Right kidney (tissue), 9 donors: ENCODE measurements at places on chromosomes 5 and 9.

- DNase-seq = no peak
These were observed 52.3 kb downstream of the PRKACG start for GRCh38 chr9:68961587-68961986.

GRCh38 chr9:87557996-87558395 is 60.3 kb downstream of the DAPK1 start:
- no peak for DNase-seq

DNA sequence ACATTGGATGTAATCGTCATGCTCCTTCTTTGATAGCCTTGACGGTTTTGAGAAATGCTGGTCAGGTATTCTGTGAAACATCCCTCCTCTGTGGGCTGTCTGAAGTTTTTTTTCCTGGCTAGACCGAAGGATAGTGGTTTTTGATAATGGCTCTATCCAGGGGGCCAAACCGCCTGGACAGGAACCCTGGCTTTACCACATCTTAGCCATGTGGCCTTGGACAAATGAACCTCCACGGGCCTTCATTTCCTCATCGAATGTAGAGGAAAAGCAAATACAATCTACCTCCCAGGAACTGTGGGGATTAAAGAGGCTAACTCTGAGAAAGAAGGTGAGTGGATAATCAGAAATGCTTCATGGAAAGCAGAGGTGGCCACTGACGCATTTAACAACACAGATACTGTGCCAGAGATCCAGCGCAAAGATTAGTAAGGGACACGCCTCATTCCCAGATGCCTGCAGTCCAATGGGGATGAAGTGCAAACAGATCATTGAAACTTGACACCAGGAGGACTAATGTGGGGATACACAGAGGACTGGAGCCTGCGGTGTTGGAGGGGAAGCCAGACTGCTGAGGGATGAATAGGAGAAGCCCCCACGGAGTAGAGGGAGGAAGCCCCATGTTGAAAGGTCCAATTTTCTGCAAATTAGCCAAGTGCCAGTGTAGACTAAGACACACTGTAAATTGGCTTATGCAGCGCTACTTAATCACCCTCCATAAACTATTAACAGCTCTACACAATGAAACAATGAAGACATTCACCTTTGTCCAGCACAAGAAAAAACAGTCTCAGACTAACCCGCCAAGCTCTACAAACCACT is 41.6 kb downstream of the MYO10 start:
- DNase-seq = peak; percentile 46

DNA sequence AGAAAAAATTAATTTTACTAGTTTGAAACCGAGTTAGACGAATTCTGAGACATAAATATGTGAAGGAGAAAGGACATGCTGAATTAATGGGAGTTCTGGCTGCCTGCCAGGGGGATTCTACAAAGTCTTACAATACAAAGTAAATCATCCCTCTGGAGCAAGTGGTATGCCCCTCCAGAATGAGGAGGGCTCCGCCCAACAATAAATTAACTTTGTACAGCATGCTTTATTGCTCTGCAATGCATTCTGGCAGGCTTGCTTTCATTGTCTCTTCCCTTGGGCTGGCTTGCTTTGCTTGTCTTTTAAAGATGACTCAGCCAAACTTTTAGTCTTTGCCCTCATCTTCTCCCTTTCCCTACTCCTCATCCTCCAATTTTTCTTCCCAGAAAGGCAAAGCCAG is 11.7 kb upstream of the PCDHB1 start:
- no peak for DNase-seq

DNA sequence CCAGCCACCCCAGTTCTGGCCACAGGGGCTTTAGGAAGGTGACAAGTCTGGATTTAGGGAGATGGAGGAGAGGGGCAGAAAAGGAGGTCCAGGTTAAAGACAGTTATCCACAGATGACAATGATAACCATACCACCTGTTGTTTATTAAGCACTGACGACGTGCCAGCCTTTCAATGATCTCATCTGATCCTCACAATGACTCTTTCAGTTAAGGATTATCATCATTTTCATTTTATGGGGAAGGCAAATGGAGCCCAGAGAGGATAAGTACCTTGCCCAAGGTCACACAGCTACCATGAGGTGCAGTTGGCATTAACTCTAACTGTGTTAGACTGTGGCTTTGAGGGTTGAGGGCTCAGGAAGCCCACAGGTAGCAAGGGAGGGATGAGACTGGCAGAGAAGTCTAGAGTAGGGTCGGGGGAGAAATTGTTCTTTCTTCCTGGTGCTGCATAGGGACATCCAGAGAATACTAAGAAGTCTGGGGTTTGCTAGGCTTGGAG is 21.5 kb upstream of the JADE2 start:
- no peak for DNase-seq

DNA sequence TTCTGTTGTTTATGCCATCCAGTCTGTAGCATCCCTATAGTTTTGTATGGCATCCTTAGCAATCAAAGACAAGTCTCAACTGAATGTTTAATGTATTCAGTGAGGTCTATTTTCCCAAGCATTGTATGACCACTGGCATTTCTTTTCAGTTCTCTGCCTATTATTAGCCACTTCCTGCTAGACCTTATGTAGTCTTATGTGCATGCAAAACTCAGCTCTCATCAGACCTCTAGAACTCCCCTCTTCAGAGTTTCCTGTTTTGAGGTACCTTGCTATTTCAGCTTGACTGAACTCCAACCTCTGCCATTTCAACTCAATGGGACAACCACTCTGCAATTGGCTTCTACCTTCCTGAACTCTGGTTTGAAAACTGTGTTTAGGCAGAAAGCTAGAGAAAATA is 113.2 kb downstream of the SLC25A46 start:
- no peak for DNase-seq

GRCh38 chr9:4618700-4619099 is 43.4 kb upstream of the PLPP6 start:
- no peak for DNase-seq

DNA sequence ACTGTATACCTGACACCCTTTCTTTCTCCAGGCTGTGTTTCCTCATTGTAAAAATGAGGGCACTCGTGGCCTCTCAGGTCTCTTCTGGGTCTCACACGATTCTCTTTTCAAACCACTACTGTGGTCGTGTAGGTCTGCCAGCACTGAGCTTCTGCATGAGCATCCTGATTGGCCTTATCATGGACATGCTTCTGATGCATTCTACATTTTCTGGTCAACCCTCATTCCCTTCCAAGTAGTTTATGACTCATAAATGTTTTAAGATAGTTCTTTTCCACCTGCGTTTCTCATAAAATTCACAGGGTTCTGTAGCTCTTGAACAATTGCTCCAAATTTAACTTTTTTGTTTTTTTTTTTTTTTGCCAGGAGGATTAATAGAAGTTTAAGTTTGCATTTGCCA is 294.8 kb downstream of the KCTD16 start:
- DNase-seq = no peak

- no peak for DNase-seq
These were observed 65.5 kb downstream of the PLK2 start for GRCh38 chr5:58394339-58394738.

DNA sequence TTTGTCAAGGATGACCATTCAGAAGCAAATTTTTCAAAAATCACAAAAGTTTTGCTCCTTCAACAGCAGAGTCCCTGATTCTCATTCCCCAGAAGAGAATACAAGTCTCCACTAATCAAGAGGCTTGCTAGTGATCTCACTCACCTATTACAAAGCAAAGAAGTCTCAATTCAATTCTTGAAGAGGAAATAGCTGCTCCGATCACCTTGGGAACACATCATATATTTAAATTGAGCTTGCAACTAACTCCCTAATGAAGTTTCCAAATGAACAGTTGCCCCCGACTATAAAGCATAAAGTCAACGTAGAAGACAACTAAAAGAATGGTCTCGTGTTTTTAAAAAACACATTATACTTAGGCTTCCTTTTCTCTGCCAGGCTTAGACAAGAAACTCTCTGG is 1.6 kb downstream of the LIFR start:
- DNase-seq = no peak

GRCh38 chr9:80632041-80632440 is 1057.3 kb downstream of the TLE1 start:
- no peak for DNase-seq

GRCh38 chr5:100609594-100609993 is 74.4 kb downstream of the FAM174A start:
- no peak for DNase-seq

- DNase-seq = no peak
These were observed 405.3 kb upstream of the SLC30A5 start for GRCh38 chr5:68688547-68688946.
